ENCODE measurements at places on chromosomes 11 and 22. TPM values are rescaled to one million over a fixed set of nuclear protein-coding genes. Genes with fewer than 3 reads are reported as not detected.

Gene CHRM1
- total RNA-seq = not detected

Gene KRTAP5-9
- not detected for total RNA-seq

Gene CHRDL2
- total RNA-seq = not detected

Gene CATSPER1
- total RNA-seq = not detected

Gene MCAM
- total RNA-seq = 367 TPM

Gene SLCO2B1
- total RNA-seq = 0.07 TPM

Gene MRGPRF
- total RNA-seq = 0.37 TPM

Gene OR8D4
- total RNA-seq = not detected

Gene TYR
- total RNA-seq = not detected

All from airway epithelial cell (primary cell).